Activated T-cell treated with anti-CD3 and anti-CD28 coated beads, Interleukin-2, amount 50 U/mL, for 24 hours (primary cell): ENCODE measurements at places on chromosomes 4 and X.

DNA sequence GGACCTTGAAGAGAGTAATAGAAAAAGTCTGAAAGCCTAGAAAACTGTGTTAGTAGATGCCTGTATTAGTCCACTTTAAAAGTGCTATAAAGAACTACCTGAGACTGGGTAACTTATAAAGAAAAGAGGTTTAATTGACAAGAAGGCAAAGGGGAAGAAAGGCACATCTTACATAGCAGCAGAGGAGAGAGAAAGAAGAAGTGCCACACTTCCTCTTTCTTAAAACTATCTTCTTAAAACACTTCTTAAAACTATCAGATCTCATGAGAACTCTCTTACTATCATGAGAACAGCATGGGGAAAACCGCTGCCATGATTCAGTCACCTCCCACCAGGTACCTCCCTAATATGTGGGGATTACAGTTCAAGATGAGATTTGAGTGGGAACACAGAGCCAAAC is 18.8 kb upstream of the COL25A1 start:
- H3K27me3 ChIP-seq = peaks cover 17% of the 10 kb centered on the region
- no peaks in the 10 kb centered on the region for H3K36me3 ChIP-seq
- H3K4me3 ChIP-seq = no peak overlapping the region
- no peak for DNase-seq
- no peak overlapping the region for H3K27ac ChIP-seq
- H3K4me1 ChIP-seq = peaks cover 2% of the 10 kb centered on the region

GRCh38 chr4:36027203-36027602 is 217.1 kb downstream of the ARAP2 start:
- H3K4me3 ChIP-seq = no peak overlapping the region
- DNase-seq = no peak
- H3K27me3 ChIP-seq = no peaks in the 10 kb centered on the region
- no peak overlapping the region for H3K27ac ChIP-seq
- no peaks in the 10 kb centered on the region for H3K4me1 ChIP-seq
- no peaks in the 10 kb centered on the region for H3K36me3 ChIP-seq

DNA sequence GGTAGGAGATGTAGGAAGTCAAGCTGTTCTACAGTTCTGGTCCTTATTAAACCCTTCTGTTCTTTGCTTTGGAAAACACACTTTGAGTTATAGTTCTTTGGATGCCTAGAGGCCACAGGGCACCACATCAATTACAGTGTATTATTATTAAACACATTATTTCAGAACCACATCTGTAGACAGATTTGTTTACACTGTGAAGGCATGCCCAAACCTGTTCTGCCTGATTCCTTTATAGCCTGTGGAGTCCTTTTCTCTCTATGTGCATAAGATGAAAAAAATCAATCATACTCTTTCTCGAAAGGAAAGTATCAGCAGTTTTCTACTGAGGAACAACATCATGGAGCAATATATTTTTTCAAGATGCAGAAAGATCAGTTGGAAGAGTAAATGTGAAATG is 371.3 kb upstream of the INTU start:
- no peaks in the 10 kb centered on the region for H3K36me3 ChIP-seq
- DNase-seq = no peak
- H3K27ac ChIP-seq = no peak overlapping the region

DNA sequence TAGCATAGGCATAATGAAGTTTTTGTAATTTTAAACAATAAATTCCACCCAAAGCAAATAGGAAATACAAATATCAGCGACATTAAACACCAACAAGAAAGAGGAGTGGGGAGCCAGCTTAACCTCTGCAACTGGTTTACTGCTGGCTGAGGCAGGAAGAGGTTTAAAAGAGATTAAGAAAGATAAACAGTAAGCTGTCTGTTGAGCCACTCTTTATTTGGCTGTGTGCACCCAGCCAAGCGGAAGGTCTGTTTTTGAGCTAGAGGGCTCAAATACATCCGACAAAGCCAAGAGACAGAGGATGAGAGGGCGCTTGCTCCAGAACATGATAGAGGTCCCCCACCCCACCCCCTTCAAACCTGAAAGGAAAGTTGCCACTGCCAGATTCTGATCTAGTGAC is 191.4 kb downstream of the MGST2 start:
- no peak overlapping the region for H3K27ac ChIP-seq
- H3K4me3 ChIP-seq = no peak overlapping the region
- no peak for DNase-seq
- peaks cover 31% of the 10 kb centered on the region for H3K27me3 ChIP-seq
- H3K36me3 ChIP-seq = no peaks in the 10 kb centered on the region

DNA sequence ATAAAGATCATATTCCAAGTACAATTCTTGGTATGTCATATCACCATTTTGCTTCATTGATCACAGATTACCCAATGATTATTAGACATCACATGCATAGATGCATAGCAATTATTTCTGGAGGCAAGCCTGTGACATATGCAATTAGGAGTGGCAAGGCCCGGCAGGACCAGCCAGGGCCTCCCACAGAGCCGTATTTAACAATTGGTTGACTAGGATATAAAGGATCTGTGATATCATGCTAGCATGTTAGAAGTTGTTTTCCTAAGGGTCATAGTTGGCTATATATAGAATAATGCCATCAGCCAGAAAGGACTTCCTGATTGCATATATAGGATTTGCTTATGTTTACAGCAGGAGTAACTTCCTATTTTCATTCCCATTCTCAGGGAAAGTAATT is 103.5 kb upstream of the OTUD4 start:
- peaks cover 2% of the 10 kb centered on the region for H3K4me1 ChIP-seq
- H3K27me3 ChIP-seq = peaks cover 29% of the 10 kb centered on the region
- no peaks in the 10 kb centered on the region for H3K36me3 ChIP-seq
- H3K27ac ChIP-seq = no peak overlapping the region
- no peak overlapping the region for H3K4me3 ChIP-seq
- DNase-seq = no peak

DNA sequence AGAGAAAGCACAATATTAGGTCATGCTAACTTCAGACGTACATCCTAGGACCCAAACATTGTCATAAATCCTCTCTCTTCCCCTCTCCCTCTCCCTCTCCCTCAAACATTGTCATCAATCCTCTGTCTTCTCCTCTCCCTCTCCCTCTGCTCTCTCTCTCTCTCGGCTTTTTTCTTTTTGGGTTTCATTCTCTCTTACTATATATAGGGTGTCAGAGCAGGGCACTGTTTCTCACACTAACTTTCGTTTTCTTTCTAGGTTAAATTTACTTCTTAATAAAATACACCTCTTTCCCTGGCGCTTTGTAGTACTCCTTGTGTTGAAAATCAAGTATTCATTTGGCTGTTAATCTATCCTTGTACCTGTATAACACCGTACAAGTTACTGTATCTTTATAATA is 37.0 kb upstream of the HERC5 start:
- DNase-seq = no peak
- H3K4me3 ChIP-seq = no peak overlapping the region
- no peaks in the 10 kb centered on the region for H3K4me1 ChIP-seq
- H3K27ac ChIP-seq = no peak overlapping the region
- peaks cover 38% of the 10 kb centered on the region for H3K36me3 ChIP-seq

DNA sequence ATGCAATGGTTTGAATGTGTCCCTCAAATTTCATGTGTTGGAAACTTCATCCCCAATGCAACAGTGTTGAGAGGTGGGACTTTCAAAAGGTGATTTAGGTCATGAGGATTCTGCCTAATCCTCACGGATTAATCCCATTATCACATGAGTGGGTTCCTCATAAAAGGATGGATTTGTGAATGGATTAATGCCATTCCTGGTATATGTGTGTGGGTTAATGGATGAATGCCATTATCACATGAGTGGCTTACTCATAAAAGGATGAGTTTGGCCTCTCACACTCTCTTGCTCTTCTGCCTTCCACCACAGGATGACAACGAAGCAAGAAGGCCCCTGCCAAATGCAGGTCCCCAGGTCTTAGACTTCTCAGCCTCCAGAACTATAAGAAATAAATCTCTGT is 30.5 kb upstream of the NEUROG2 start:
- H3K4me3 ChIP-seq = no peak overlapping the region
- H3K36me3 ChIP-seq = peaks cover 17% of the 10 kb centered on the region
- no peaks in the 10 kb centered on the region for H3K4me1 ChIP-seq
- H3K27ac ChIP-seq = no peak overlapping the region

DNA sequence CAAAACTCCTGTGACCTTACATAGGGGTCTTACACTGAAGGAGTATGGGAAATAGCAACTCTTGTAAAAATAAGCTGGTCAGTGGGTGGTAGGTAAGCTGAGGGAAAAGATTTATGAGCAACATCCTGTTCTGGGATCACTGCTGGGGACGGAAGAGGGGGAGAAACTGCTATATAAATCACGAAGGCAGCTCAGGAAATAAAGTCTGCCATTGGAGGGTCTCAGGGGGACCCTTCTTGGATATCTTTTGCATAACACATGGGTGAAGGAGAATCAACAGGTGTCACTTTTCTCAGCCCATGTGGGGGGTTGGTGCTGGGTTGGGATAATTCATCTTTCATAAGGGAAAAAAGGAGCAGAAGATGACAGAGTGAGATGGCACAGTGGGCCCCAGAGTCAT is 33.7 kb downstream of the AFF1 start:
- peaks cover 1% of the 10 kb centered on the region for H3K36me3 ChIP-seq
- no peak for DNase-seq
- H3K27me3 ChIP-seq = no peaks in the 10 kb centered on the region
- H3K27ac ChIP-seq = no peak overlapping the region

GRCh38 chrX:16592194-16592770 is 57.7 kb upstream of the S100G start:
- peaks cover 14% of the 10 kb centered on the region for H3K36me3 ChIP-seq
- DNase-seq = no peak
- H3K27ac ChIP-seq = no peak overlapping the region
- no peak overlapping the region for H3K4me3 ChIP-seq
- no peaks in the 10 kb centered on the region for H3K27me3 ChIP-seq
- H3K4me1 ChIP-seq = peaks cover 22% of the 10 kb centered on the region

- H3K36me3 ChIP-seq = peaks cover 20% of the 10 kb centered on the region
- H3K4me3 ChIP-seq = no peak overlapping the region
- DNase-seq = peak; percentile 95
Measured at GRCh38 chrX:15675490-15675921, 10.9 kb upstream of the CLTRN start.

GRCh38 chr4:56666279-56666678 is 14.8 kb downstream of the HOPX start:
- H3K27me3 ChIP-seq = peaks cover 31% of the 10 kb centered on the region
- DNase-seq = no peak
- H3K36me3 ChIP-seq = no peaks in the 10 kb centered on the region
- no peak overlapping the region for H3K4me3 ChIP-seq
- H3K4me1 ChIP-seq = no peaks in the 10 kb centered on the region

- H3K4me3 ChIP-seq = no peak overlapping the region
- H3K36me3 ChIP-seq = no peaks in the 10 kb centered on the region
- peaks cover 10% of the 10 kb centered on the region for H3K27me3 ChIP-seq
- H3K27ac ChIP-seq = no peak overlapping the region
- no peak for DNase-seq
Measured at GRCh38 chr4:107850438-107850837, 25.7 kb downstream of the SGMS2 start.

DNA sequence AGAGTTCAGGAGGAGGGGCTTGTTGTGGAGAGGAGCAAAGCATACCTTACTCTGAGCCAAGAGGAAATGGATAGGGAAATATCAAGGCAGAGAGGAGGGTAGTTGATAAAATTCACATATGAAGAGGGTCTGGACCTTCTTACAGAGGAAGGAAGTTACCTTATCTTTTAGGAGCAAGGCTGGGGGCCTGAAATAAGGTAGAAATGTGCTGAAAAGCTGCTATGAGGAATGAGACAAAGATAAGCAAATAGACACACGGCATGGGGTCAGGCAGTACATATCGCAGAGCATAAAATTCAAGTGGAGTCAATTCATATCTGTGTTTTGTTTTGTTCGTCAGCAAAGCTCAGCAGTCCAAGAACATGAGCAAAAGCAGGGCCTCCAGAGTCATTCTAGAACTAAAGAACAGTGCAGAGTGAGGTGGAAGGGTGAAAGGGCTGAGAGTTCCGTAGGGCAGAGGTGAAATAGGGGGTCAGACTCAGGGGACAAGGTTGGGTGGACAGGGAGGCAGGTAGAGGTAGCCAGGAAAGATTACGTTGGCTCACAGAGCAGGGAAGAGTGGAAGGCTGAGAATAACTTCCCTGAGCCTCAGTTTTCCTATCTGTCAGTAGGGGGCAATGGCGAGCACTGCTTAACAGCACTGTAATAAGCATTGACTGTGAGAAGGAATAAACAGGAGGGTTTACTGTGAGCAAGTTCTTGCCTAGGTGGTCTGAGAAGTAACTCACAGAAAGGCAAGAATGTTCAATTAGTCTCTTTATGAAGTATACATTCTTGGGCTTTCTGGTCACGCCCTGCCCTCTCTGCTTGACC is 9.2 kb downstream of the VSIG4 start:
- peaks cover 32% of the 10 kb centered on the region for H3K27me3 ChIP-seq
- H3K4me3 ChIP-seq = no peak overlapping the region
- DNase-seq = no peak
- H3K36me3 ChIP-seq = no peaks in the 10 kb centered on the region
- peaks cover 10% of the 10 kb centered on the region for H3K4me1 ChIP-seq
- no peak overlapping the region for H3K27ac ChIP-seq

DNA sequence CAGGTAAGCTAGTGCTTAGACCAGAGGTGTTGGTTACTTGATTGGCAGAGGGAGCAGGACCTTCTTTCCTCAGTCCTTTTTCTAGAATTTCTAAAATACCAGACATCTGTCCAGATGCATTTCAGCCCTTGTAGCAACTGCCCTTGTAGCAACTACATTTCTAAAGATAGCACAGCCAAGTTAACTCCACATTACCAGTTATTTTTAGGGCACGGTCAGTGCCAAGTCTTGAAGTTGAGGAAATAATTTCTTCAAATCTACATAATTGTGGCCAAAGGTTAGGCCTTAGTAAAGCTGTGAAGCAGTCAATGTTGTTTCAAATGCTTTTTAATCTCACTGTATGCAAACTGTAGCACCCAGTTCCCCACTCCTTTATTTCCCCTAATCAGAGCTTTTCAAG is 62.9 kb downstream of the MID1IP1 start:
- H3K4me3 ChIP-seq = no peak overlapping the region
- H3K36me3 ChIP-seq = no peaks in the 10 kb centered on the region
- no peak for DNase-seq
- no peaks in the 10 kb centered on the region for H3K4me1 ChIP-seq
- peaks cover 6% of the 10 kb centered on the region for H3K27me3 ChIP-seq

GRCh38 chr4:84849051-84849640 is 117.3 kb downstream of the WDFY3 start:
- DNase-seq = no peak
- H3K4me3 ChIP-seq = no peak overlapping the region
- no peak overlapping the region for H3K27ac ChIP-seq
- H3K27me3 ChIP-seq = no peaks in the 10 kb centered on the region
- no peaks in the 10 kb centered on the region for H3K4me1 ChIP-seq
- no peaks in the 10 kb centered on the region for H3K36me3 ChIP-seq

DNA sequence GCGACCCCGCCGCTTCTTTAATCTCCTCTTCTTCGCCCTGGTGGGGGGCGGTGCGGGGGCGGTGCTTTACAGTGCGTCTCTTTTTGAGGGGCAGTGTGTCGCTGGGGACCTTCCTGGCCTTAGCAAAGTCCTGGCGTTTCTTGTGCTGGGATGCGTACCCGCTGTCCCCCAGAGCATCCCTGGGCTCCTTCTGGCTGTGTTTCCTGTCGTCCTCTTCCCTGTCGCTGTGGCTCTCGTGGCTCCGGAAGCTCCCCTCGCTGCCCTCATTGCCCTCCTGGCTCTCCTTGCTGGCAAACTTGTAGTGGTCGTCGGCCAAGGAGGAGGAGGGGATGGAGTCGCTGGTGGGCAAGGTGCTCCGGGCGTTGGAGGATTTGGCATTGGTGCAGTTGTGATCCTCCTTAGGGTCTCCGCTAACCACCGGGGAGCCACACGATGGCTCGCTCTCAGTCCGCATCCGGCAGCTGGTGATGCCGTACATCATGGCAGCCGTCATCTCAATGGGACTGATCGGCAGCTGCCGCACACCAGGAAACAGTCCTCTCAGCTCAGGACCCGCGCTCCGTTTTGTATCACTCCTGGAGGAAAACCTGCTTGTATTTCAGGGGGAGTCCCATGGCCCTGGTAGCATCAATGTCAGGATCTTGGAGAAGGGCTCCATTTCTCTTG is 30.4 kb upstream of the TMSB15A start:
- H3K4me1 ChIP-seq = no peaks in the 10 kb centered on the region
- peaks cover 46% of the 10 kb centered on the region for H3K27me3 ChIP-seq
- H3K27ac ChIP-seq = peak overlapping the region; percentile 47
- DNase-seq = peak; percentile 42
